ENCODE measurements at places on chromosomes 2 and 18. TPM values are rescaled to one million over a fixed set of nuclear protein-coding genes. Genes with fewer than 3 reads are reported as not detected.

The NTSR2 gene
- total RNA-seq, result not detected

DNA sequence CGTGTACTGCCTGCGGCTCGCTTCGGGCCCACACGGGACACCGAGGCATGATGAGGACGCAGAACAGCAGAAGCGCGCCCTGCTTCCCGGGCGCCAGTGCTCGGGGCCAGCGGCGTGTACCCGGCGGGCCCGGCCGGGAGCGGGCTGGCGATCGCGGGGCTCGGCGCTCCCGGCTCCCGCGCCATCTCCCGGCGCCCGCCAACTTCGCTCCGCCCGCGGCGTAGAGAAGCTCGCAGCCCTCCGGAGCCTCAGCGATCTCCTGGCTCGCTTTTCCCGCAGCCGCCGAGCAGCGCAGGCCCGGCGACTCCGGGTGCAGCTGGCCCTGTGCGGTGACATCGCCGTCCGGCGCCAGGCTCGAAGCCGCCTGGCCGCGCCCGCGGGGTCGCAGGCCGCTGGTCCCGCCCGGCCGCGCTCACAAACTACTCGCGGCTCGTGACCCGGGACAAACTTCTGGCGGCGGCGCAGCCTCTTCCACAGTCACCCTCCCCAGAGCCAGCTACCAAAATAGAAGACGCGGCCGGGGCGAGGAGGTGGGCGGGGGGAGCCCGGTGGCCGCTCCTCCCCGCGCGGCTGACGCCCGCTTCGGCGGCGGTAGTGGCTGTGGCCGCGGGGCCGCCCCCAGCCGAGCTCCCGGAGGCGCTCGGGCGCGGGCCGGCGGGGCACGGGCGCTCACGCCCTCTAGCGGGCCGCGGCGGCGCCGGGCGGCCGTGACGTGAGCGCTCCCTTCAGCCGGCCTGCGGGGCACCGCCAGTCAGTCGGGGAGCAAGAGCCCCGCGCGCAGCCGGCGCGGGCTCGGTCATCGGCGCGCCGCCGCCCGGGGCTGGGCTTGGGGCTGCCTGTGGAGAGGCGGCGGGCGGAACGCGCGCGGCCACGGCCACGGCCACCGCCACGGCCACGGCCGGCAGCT is at the start of gene PTPRM:
TSS of gene PTPRM (plus strand) at position 750 of the 907 bp plus-strand sequence. CDS start 503 bp downstream, outside the sequence.
- no peaks in the 10 kb centered on the region for H3K4me1 ChIP-seq
- H3K27ac ChIP-seq, result no peak within 1 kb of the TSS
- peak; percentile 77 for DNase-seq
- H3K4me3 ChIP-seq, result peak within 1 kb of the TSS; percentile 62
- peaks cover 3% of the 10 kb centered on the region for H3K36me3 ChIP-seq

DNA sequence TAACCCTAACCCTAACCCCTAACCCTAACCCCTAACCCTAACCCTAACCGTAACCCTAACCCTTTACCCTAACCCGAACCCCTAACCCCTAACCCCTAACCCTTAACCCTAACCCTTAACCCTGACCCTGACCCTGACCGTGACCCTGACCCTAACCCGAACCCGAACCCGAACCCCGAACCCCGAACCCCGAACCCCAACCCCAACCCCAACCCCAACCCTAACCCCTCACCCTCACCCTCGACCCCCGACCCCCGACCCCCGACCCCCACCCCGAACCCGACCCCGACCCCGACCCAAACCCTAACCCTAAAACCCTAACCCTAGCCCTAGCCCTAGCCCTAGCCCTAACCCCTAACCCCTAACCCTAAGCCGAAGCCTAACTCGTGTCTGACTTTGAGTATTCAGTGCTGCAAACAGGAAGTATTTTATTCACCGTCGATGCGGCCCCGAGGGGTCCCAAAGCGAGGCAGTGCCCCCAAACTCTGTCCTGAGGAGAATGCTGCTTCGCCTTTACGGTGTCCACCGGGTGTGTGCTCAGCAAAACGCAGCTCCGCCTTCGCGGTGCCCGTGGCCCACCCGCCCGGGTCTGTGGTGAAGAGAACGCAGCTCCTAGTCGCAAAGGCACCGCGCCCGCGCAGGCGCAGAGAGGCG is 36.0 kb downstream of the FAM110C start:
- peaks cover 14% of the 10 kb centered on the region for H3K27me3 ChIP-seq
- H3K27ac ChIP-seq, result no peak overlapping the region
- H3K4me1 ChIP-seq, result no peaks in the 10 kb centered on the region

DNA sequence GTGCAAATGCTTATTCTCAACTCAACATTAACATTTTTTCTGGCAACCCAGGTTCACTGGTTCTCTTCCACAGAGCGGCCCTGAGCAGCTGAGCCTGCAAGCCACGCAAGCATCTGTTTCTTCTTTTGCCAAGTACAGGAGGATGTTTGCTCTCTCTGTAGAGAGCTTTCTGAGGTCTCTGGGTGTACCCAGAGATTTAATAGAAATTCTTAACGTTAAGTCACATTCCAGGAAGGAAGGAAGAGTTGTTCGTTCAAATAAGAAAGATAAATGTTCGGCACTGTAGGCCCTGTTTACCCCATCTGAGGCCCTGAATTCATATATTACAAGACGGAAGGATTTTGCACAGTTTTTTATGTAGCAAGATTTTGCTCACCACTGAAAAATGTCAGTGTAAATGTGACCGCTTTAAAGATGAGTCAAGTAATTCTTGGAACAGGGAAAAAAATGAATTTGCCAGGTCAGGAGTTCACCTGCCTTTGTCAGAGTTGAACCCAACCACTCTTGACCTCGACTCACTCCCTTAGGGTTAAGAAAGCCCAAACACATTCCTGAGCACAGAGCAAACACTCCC is 30.1 kb downstream of the KCTD18 start:
- peaks cover 8% of the 10 kb centered on the region for H3K4me1 ChIP-seq
- no peaks in the 10 kb centered on the region for H3K36me3 ChIP-seq
- peak overlapping the region; percentile 40 for H3K4me3 ChIP-seq
- H3K27ac ChIP-seq, result peak overlapping the region; percentile 90
- no peak for DNase-seq

DNA sequence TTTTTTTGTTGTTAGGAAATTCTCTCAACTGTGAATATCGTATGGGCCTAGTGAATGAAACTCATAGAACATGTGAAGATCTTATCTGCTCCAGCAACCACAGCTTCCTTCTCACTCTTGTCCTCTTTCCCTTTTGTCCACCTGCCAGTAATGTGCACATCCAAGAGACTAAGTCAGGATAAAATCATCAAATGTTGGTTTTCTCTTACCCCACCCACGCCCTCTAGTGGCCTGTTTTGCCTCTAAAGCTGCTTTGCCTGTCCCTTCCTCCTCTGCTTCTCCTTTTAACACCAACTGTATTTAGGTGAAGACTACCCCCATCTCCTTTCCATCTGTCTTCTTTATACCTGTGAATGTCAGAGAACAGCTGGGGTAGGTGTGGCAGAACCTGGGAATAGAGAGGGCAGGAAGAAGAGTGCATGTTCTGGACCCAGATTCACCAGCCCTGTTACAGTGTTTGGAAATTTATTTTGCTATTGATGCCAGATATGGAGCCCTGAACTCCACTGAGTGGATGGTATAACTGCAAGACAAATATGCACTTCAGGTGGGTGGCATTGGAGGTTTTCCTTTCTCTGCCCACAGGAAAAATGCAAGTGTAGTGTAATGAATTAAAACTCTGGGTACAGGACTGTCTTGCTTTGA is 8.4 kb upstream of the MGAT5 start:
- H3K36me3 ChIP-seq, result no peaks in the 10 kb centered on the region
- H3K4me1 ChIP-seq, result peaks cover 70% of the 10 kb centered on the region
- peak overlapping the region; percentile 27 for H3K4me3 ChIP-seq
- DNase-seq, result peak; percentile 81
- no peak overlapping the region for H3K27ac ChIP-seq
